ENCODE measurements at places on chromosomes 3 and 15. TPM values are rescaled to one million over a fixed set of nuclear protein-coding genes. Genes with fewer than 3 reads are reported as not detected.

Gene CLDN16
- not detected for total RNA-seq

DNA sequence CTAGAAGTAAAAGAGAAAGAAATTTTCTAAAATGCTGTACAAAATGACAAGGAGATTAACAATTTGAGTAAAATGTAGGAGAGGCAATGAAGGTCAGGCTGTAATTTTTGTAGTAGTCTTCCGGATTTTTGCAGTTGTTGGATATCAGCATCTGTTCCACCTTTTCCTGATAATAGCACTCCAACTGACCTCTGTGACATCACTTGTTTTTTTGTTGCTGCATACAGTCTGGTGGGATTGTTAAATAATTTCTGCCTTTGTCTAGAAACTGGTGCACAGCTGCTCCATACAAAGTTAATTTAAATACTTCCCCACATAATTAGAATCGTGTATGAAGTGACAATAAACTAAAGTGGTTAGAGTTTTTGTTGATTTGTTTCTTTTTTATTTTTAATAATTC lies 731.4 kb downstream of the PLOD2 start:
- no peaks in the 10 kb centered on the region for H3K36me3 ChIP-seq
- peaks cover 3% of the 10 kb centered on the region for H3K4me1 ChIP-seq
- DNase-seq = no peak
- H3K4me3 ChIP-seq = no peak overlapping the region

DNA sequence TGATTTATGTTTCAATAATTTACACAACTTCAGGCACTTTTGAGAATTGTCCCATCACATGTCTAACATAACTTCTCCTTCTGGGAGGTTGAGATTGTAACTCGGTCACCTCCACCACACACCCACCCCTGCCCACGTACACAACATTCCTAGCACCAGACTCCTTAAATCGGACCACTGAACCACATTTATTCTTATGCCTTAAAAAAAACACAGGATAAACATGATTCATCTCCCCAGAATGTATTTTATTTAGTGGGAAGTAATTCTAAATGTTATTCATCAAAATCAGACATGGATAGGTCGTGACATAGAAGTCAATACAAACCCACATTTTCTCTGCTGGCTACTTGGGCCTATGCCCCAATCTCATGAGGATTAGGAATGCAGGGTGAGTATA lies 3.0 kb downstream of the SNTN start:
- DNase-seq = no peak
- H3K27me3 ChIP-seq = no peaks in the 10 kb centered on the region
- no peak overlapping the region for H3K4me3 ChIP-seq
- H3K27ac ChIP-seq = no peak overlapping the region
- peaks cover 5% of the 10 kb centered on the region for H3K4me1 ChIP-seq

Gene SLC2A2
- not detected for total RNA-seq

Gene GOLGA6L7
- total RNA-seq = not detected

DNA sequence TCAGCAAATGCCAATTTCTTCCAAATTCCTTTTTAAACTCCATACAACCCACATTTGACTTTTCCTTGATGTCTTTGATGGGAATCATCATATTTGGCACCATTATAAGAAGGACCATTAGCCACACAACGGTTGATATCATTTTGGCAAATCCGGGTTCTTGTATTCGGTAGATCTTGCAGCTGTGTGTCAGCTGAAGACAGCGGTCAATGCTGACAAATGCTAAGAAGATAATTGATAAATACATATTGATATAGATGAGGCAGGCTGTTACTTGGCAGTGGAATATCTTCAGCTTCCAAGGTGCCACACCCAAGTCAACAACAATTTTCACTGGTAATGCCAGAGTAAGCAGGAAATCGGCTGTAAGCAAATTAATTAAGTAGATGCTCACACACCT lies 4.2 kb downstream of the GPR171 start:
- H3K27me3 ChIP-seq = no peaks in the 10 kb centered on the region
- H3K4me1 ChIP-seq = peaks cover 2% of the 10 kb centered on the region
- no peaks in the 10 kb centered on the region for H3K36me3 ChIP-seq
- DNase-seq = no peak
- no peak overlapping the region for H3K27ac ChIP-seq
- H3K4me3 ChIP-seq = no peak overlapping the region

Gene LSMEM2
- total RNA-seq = not detected

DNA sequence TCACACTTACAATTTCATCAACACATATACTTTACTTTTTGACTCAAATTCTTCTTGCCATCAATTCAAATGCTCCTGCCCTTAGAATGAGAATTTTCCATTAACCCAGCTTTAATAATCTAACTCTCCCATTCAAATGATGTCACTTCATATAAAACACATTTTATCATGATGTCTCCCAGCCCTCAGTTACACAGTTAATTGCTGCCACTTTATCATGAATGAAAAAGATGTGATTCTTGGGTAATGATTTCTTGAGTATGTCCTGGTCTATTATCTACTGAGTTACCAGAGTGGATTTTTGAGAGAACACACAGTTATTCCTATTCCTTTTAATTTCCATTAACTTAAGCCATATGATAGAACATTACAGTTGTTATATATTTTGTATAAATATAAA lies 7.6 kb downstream of the AGTR1 start:
- no peak overlapping the region for H3K27ac ChIP-seq
- H3K4me3 ChIP-seq = no peak overlapping the region
- no peak for DNase-seq

Gene NRG4
- total RNA-seq = not detected

DNA sequence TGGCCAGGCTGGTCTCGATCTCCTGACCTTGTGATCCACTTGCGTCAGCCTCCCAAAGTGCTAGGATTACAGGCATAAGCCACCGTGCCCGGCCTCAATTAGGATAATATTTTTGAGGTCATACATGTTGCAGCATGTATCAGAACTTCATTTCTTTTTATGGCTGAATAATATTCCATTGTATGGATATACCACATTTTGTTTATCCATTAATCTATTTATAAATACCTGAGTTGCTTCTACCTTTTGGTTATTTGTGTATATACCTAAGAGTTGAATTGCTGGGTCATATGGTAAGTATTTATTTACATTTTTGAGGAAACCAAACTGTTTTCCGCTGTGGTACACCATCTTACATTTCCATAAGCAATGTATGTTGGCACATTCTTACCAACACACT lies 18.1 kb upstream of the PYGO1 start:
- H3K27ac ChIP-seq = no peak overlapping the region
- peaks cover 5% of the 10 kb centered on the region for H3K36me3 ChIP-seq
- DNase-seq = no peak
- H3K4me1 ChIP-seq = no peaks in the 10 kb centered on the region
